ENCODE measurements at places on chromosomes 2 and 18.

DNA sequence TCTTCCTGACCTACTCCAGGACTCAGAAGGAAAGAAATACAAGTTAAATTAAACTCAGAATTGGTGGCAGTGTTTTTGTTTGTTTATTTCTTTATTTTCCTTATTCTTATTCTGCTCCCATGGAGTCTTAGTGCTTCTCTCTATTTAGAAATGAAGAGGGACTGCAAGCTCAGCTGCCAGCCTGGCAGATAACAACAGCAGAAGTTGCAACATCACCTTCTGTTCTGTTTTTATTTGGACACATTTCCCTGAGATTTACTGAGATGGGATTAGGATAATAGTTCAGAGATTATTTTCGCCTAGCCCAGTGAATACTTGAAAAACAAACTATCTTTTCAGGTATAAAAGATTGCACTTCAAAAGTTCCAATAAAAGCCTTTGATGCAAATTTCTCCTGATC lies 70.4 kb upstream of the DTNA start:
- DNase-seq = no peak

GRCh38 chr2:197425550-197425949 lies 9.3 kb downstream of the SF3B1 start:
- DNase-seq = no peak

GRCh38 chr2:192026059-192026824 lies 168.5 kb downstream of the TMEFF2 start:
- no peak for DNase-seq

DNA sequence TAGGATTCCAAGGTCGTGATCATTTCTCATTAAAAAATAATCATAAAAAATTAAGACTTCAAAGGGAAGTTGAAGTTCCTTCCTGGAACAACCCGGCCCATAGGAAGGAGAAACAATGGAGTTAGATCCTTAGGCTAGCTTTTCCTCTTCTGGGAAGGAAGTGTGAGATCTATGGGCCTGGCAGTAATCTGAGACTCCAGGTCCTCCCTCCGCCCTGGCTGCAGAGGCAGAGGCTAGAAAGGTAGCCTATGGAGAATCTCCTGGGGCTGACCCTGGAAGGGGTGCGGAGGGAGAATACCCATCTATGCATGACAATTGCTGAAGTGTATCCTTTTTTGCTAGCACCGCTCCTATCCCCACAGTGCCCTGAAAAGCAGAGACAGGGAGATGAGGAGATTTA lies 37.9 kb downstream of the TRIB2 start:
- DNase-seq = no peak

- no peak for DNase-seq
These were observed 91.5 kb downstream of the GULP1 start for GRCh38 chr2:188383158-188383557.

DNA sequence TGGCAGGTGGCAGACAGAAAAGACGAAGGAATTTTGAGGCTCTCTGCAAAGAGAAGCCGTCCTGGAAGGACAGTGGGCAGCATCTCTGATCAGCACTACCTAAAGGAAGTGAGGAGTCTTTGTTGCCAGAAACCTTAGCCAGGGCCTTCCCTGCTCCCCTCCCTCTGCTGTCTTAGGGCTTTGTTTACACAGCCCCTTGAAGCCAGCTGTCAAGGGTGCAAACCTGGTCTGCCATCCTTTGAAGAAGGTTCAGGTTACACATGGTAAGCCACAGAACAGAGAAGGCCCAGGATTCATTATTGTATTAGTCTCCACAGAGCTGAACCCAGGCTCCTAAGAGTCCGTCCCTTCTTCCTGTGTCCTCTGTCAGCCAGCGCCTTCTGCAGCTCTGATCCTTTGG lies 356.7 kb downstream of the TGIF1 start:
- no peak for DNase-seq

DNA sequence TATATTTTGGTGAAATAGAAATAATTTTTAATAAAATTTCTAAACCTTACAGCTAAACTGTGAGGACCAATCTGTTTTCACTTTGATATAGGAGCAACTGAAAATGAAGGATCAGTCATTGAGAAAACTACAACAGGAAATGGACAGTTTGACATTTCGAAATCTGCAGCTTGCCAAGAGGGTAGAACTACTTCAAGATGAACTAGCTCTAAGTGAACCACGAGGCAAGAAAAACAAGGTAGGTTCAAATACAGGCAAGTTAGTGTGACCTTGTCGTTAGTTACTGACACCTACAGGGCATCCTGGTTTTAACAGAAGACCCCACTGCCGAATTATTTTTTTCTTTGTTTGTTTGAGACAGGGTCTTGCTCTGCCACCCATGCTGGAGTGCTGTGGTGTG lies 75.5 kb upstream of the STON1 start:
- DNase-seq = no peak

GRCh38 chr2:214376618-214377285 lies 34.1 kb upstream of the VWC2L start:
- no peak for DNase-seq

DNA sequence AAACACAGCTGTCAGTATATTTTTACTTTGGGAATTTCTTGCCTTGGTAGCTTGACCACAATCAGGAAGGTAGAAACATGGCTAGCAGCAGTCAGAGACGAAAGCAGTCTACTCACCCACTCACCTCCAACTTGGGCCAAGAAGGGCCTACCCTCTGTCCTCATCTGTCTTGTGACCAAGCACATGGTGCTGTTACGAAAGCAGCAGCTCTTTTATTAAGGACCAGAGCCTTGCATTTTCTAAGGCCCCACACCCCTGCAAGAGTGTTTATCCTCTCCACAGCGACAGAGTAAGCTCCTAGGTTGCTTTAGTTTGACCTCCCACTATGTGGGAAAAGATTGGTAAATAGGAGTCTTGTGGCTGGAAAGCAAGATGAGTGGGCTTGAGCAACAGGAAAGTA lies 31.3 kb upstream of the MSTN start:
- DNase-seq = no peak

- DNase-seq = no peak
These were observed 139.7 kb downstream of the ATP9B start for GRCh38 chr18:79208906-79209305.

DNA sequence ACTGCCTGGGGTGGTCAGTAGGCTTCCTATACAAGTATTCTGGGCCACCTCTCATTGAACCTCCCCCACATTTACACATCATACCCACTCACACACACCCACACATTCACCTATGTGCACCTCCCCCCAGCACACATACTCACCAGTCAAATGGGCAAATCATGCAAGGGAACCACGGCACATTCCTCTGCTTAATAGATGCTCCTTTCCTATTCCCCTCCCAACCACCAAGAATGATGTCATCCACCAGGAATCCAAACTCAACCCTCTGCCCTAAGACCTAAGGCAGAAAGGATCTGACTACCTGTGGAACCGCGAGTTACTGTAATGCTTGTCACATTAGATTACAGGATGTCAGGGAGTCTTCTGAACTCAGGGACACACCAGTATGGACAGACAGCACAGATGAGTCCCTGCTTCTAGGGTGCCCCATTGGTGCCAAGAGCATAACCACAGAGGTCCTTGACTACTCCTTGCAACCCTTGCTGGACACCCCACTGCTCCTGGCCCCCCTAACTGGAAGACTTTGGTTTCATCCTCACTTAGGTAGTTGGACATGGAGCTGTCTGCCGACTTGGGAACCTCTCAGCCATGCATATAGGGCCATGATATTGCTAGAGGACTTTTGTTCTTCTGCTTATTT lies 21.5 kb upstream of the CAB39 start:
- DNase-seq = no peak

DNA sequence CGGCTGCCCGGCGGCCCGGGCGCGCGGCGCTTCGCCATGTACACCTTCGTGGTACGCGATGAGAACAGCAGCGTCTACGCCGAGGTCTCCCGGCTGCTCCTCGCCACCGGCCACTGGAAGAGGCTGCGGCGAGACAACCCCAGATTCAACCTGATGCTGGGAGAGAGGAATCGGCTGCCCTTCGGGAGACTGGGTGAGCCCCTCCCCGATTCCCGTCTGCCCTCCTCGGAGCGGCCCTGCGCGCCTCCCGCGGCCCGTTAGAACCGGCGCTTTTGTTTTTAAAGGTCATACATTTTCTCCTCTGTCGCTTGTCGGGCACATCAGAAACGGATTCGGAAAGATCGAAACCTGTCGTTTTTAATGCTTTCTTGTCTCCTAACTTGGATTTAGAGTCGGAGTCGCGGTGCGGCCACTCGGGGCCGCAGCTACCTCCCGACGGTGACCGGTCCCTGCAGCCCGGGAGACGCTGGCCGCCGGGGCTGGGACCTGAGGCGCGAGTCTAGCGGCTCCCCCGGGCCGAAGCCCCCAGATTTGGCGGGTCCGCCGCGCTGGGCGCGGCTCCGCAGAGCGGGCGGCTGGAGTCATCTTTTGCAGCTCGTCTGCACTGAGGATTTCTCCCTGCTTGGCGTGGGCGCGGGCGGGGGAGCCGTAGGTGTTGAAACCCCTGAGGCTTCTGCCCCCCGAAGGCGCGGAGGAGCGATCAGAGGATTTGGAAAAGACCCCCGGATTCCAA lies 519 bp downstream of the TTL start:
- peak; percentile 7 for DNase-seq

DNA sequence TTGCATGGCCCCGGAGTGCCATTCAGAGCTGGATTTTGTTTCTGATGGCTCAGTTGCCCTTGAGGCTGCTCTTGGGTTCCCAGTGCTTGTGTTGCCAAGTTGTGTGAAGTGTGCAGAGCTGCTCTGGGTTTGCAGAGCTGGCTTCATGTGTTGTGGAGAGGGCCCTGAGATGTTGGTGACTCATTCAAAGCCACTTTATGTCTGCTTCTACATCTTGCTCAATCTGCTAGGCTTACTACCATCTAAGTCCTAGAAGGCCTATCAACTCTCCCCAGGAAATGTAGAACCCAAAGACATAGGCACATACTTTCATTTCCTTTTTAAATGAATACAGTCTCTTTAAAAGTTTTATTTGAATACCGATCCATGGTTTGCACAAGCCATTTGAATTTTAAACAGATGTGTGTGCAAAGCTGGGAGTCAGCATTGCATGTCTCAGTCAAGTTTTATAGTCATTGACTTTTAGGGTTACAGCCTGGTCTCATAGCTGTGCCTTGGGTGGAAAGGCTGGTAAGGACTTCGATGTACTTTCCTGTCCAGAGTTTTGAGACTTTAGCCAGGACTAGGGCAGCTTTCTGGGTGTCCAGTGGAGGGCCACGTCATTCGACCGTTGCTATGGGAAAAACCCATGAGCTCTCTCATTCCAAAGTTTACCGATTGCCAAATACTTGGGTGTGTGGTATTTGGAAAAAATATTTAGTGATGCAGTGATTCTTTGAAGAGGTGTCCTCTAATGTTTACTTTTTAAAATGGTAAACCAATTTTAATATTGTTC lies 105.0 kb downstream of the LTBP1 start:
- DNase-seq = no peak

GRCh38 chr2:186716899-186717298 lies 23.0 kb downstream of the FAM171B start:
- DNase-seq = no peak

- no peak for DNase-seq
These were observed 7.7 kb upstream of the PMAIP1 start for GRCh38 chr18:59892123-59892522.

DNA sequence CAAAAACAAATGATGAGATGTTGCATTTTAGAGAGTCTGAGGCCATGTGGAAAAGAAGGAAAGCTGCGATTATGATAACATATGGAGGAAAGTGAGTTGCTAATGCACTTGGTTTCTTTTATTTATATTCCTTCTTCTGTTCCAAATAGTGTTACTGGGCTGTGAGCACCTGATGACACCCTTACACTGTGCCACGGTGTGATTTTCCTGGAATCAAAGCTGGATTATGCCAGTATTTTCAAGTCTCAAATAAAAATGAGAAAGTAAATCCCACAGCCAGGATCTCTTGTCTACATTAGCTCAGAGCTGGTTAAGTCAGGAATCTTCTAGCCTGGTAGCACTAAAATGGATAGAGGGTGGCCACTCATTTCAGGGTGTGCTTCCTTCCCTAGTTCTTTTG lies 670.8 kb downstream of the TDRD15 start:
- DNase-seq = no peak

DNA sequence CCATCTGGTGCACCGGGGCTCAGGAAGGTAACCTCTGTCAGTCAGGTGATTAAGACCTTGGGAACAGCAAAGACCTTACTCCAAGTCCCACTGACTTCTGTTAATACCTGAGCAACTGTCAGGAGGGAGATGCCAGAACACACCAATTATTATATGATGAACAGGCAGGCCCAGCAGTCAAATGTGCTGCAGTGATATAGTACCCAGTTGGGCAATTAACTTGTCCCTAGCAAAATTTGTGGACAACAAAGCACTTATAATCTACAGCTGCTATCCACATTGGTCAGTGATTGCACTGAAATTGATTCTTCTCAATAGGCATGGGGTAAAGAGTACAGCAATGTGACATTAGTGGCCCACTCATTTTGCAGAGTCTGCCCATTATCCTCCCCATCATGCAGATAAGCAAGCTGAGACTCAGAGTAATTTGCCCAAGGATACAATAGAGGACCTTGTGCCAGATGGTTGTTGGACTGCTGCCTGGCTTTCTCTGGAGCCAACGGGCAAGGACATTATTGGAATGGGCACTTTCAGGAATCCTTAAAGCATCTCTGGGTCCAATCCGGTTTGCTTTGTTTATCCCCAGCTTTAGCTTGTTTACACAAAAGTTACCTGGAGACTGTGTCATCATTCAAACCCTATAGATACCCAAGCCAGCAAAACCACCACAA lies 147.6 kb downstream of the CCBE1 start:
- no peak for DNase-seq

DNA sequence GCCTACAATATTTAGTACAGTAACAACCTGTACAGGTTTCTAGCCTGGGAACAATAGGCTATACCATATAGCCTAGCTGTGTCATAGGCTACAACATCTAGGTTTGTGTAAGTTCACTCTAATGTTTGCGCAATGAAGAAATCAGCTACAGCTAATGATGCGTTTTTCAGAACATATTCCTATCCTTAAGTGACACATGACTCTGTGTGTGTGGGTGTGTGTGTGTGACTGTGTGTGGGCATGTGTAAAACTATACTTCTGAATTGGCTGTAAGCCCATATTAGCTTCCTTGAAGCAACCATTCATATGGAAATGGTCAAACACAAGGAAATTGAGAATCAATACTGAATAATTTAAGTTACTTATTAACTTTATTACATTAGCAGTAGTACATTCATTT lies 120.8 kb upstream of the SULT1C3 start:
- DNase-seq = no peak

DNA sequence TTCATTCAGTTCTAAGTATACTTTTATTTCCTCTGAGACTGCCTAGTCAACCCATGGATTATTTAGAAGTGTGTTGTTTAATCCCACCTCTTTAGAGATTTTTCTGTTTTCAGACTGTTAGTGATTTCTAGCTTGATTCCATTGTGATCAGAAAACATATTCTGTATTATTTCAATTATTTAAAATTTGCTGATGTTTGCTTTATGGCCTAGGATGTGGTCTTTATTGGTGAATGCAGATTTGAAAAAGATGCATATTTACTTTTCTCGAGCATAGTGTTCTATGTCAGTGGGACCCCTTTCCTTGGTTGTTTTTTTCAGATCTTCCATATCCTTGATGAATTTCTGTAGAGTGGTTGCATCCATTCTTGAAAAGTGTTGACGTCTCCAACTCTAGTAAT lies 487.2 kb upstream of the HS6ST1 start:
- no peak for DNase-seq

All from stimulated activated CD8-positive, alpha-beta memory T cell treated with anti-CD3 and anti-CD28 coated beads, Interleukin-7, amount 100 ng/mL, for 1 hour (primary cell).